Neuronal stem cell (in vitro differentiated cells): ENCODE measurements at places on chromosomes 4 and X.

DNA sequence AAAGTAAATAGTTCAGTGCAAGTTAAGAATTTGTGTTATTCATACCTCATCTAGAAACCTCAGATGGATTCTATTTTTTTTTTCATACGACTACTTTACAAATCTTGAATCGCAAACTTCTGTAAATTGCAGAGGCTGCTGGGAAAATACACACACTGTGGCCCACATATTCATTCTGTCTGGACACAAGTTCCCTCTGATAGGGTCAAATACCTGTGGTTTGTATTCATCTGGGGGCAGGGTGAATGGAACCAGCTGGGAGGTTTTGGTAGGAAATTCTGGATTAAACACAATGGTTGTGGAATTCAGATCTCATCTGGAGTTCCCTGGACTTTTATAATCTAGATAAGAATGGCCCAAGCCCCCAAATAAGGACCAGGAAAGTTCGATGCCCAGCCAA lies 56.2 kb downstream of the SPATA18 start:
- H3K27me3 ChIP-seq: no peaks in the 10 kb centered on the region
- no peaks in the 10 kb centered on the region for H3K4me1 ChIP-seq
- H3K27ac ChIP-seq: no peak overlapping the region

- no peak overlapping the region for H3K4me3 ChIP-seq
- no peak for DNase-seq
- no peaks in the 10 kb centered on the region for H3K4me1 ChIP-seq
These were observed 30.7 kb upstream of the JAKMIP1 start for GRCh38 chr4:6230827-6231662.

DNA sequence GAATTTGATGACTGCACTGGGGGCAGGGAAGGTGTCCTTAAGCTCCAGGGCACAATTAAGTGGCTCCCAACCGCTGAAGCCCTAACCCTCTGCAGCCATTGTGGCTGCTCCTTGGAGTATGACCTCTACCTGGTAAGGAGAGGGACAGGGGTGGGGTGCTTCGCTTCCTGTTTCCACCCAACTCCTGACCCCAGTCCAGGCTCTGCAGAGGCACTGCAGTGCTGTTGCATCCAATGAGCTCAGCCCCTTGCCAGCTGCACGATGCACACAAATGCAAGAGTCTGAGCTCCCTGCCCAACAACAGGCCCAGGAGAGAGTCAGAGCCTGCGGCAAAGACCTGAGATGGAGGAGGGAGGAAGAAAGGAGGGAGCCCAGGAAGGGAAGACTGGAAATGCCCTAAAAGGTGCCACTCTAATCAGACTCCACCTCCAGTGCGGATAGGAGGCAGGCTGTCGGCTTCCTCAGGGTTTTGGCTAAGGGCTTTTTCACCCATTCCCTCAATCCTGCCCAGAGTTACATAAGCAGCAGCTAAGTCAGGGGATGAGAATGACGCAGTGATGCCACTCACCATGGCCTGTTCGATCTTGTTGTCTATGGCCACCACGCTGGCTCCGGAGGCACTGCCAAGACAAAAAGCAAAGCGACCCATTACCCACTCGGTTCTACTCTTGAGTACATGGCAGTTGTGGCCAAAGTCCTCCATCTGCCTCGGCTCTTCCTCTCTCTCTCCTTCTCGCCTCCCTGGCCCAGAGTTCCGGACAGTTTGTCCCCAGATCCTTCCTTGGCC lies 60.1 kb downstream of the TSC22D3 start:
- peaks cover 14% of the 10 kb centered on the region for H3K4me1 ChIP-seq
- no peak overlapping the region for H3K27ac ChIP-seq
- H3K36me3 ChIP-seq: peaks cover 4% of the 10 kb centered on the region
- no peak for DNase-seq
- peak overlapping the region; percentile 83 for H3K4me3 ChIP-seq
- no peaks in the 10 kb centered on the region for H3K27me3 ChIP-seq

DNA sequence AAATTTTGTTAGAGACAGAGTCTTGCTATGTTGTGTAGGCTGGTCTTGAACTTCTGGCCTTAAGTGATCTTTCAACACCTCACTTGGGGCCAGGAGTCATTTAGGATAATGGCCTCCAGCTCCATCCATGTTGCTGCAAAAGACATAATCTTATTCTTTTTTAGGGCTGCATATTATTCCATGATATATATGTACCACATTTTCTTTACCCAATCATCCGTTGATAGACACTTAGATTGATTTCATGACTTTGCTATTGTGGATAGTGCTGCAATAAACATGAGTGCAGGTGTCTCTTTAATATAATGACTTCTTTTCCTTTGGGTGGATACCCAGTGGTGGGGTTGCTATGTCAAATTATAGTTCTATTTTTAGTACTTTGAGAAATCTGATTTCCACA lies 140.9 kb upstream of the LCORL start:
- no peaks in the 10 kb centered on the region for H3K36me3 ChIP-seq
- no peak overlapping the region for H3K27ac ChIP-seq
- no peaks in the 10 kb centered on the region for H3K4me1 ChIP-seq
- H3K4me3 ChIP-seq: no peak overlapping the region

DNA sequence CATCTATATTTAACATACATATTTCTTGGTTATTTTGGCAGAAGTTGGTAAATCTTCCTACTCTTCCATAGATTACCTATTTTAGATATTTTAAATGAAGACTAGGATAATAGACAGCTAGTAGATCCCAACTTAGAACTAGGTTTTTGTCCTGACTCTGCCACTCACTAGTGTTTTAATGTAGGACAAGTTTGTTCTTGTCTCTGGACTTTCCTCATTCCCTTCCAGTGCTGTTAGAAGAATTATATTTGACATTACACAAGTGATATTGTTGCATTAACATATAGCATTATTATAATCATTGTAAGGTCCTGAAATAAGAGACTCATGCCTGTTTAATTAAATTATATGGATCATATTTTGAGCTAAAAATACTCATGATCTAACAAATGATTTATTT lies 24.1 kb upstream of the ALB start:
- no peaks in the 10 kb centered on the region for H3K36me3 ChIP-seq
- no peak overlapping the region for H3K4me3 ChIP-seq
- no peaks in the 10 kb centered on the region for H3K27me3 ChIP-seq
- no peaks in the 10 kb centered on the region for H3K4me1 ChIP-seq

DNA sequence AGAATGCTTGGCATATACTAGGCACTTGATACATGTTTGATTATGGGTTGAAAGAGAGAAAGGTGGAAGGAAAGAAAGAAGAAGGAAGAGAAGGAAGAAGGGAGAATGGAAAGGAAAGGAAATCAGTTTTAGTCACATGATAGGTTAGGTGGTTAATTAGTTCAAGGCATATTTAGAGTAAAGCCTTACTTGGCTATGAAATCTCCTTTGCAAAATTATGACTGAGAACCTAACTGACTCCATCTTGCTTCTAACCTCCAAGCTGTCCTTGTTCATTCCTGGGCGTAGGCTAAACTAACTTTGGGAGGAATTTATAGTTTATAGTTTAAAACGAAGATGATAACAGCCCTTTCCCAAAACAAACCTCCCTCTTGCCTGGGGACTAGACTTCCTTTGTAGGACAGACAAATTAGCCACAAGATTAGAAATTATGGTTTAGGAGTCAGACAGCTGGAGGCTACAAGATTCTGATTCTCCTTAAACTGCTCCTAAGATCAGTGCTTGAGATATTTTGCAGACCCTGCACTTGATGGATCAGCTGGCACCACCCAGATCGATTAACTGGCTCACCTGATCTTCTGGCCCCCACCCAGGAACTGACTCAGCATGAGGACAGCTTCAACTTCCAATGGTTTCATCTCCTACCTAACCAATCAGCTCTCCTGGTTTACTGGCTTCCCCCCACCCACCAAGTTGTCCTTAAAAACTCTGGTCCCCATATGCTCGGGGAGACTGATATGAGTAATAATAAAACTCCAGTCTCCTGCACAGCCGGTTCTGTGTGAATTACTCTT lies 55.0 kb downstream of the TXK start:
- no peak for DNase-seq
- H3K27me3 ChIP-seq: no peaks in the 10 kb centered on the region
- no peak overlapping the region for H3K27ac ChIP-seq
- no peaks in the 10 kb centered on the region for H3K4me1 ChIP-seq
- H3K36me3 ChIP-seq: no peaks in the 10 kb centered on the region

- H3K27me3 ChIP-seq: no peaks in the 10 kb centered on the region
- H3K27ac ChIP-seq: no peak overlapping the region
- H3K4me1 ChIP-seq: peaks cover 12% of the 10 kb centered on the region
- DNase-seq: no peak
- no peak overlapping the region for H3K4me3 ChIP-seq
These were observed 95.6 kb downstream of the PHKA2 start for GRCh38 chrX:18888281-18888680.

DNA sequence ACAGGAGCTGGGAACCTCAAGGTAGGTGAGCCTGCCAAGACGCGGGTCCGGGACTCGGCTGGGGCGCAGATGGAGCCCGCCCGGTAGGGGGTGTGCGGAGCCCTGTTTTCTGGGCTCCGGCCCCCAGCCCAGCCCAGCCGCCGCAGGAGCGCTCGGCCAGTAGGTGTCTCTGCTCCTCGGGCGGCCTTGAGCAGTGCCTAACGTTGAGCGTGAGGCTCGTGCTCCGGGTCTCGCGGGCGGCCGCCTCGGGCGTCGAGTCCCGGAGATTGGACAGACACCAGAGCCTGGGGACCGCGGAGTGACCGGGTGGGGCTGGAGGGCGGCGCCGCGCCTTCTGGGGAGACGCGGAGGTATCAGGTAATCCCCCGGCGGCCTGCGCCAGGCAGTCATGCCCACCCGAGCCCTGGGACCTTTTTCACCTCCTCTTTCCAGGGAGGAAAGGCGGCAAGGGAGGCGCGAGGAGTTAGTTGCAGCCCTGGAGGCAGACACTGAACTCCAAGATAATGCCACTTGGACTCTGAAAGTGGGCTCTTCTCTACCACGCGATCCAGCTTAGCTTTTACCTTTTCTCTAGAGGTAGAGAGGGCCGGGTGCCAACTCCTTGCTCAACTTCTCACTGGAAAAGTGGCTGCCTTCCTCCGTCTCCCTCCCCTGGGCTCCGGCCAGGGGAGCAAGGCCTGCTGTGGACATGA lies 14.5 kb upstream of the FGG start:
- H3K27me3 ChIP-seq: peaks cover 2% of the 10 kb centered on the region
- H3K27ac ChIP-seq: no peak overlapping the region
- no peaks in the 10 kb centered on the region for H3K36me3 ChIP-seq
- peak; percentile 62 for DNase-seq
- H3K4me3 ChIP-seq: peak overlapping the region; percentile 51

DNA sequence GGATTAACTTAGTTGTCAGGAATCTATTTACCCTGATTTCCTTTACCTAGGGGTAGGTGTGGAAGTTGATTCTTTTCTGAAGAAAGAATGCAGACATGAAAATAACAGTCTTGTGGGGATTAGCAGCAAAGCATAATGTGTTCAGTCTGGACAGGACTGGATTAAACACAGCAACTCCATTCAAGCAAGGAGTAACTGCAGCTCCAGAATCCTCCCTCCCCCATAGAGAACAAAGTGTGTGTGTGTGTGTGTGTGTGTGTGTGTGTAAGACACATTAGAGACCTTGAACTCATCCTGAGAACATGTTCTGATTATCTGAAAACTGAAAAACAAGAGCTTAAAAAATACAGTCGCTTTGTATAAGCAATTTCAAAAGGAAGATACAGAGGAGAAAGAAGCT lies 9.3 kb downstream of the C4orf54 start:
- H3K27ac ChIP-seq: no peak overlapping the region
- H3K4me1 ChIP-seq: peaks cover 34% of the 10 kb centered on the region
- H3K4me3 ChIP-seq: no peak overlapping the region

- no peaks in the 10 kb centered on the region for H3K36me3 ChIP-seq
- H3K27me3 ChIP-seq: no peaks in the 10 kb centered on the region
- no peaks in the 10 kb centered on the region for H3K4me1 ChIP-seq
These were observed 815.5 kb downstream of the FAT4 start for GRCh38 chr4:126130215-126130614.

DNA sequence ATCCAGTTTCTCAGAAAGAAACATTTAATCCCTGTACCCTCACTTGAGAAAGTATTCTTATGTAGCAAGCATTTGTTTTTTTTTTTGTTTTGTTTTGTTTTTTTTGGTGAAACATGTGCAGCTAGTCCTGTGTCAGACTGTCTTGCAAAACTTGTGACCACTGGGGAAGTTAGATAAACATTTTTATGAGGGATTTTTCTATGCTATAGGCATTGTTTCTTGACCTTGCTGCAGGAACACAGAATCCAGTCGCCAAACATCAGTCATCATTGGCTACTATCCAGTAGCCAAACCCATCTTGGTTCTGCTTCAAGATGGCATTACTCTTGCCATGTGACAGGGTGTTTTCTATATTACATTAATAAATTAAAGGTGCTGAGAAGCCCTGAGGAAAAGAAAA lies 7.7 kb upstream of the MAPK10 start:
- DNase-seq: no peak
- no peaks in the 10 kb centered on the region for H3K4me1 ChIP-seq
- no peak overlapping the region for H3K27ac ChIP-seq
- H3K36me3 ChIP-seq: no peaks in the 10 kb centered on the region
- no peaks in the 10 kb centered on the region for H3K27me3 ChIP-seq
- H3K4me3 ChIP-seq: no peak overlapping the region

DNA sequence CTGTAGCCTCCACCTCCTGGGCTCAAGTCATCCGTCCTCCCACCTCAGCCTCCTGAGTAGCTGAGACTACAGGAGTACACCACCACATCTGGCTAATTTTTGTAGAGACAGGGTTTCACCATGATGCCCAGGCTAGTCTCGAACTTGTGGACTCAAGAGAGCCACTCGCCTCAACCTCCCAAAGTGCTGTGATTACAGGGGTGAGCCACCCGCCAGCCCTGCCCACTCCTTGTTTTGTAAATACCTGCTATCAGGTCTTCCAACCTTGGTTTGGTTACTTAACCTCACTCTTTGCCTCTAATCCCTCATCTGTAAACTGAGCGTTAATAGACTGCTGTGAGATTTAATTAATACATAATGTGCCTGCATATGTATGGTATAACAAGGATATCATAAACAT lies 803 bp downstream of the CNGA1 start:
- H3K27me3 ChIP-seq: no peaks in the 10 kb centered on the region
- H3K36me3 ChIP-seq: no peaks in the 10 kb centered on the region
- peaks cover 4% of the 10 kb centered on the region for H3K4me1 ChIP-seq
- H3K4me3 ChIP-seq: peak overlapping the region; percentile 50
- no peak overlapping the region for H3K27ac ChIP-seq

DNA sequence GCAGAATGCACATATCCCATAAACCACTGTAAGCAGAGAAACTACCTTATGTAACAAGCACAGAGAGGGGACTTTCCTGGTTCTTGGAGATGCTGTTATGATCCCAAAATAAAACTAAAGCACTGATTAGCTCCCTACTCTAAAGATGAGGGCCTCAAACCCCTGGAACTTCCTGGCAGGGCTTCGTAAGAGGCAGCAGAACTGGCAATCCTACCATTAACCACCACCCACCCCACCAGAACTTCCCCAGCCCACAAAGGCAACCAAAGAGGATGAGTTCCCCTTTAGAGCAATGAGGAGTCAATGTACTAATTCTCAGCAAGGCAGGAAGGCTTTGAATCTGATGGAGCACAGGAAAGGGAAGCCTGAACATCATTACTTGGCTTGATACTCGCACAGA lies 436.5 kb upstream of the FRG1 start:
- no peaks in the 10 kb centered on the region for H3K4me1 ChIP-seq
- H3K27ac ChIP-seq: no peak overlapping the region
- no peak for DNase-seq
- no peak overlapping the region for H3K4me3 ChIP-seq
- peaks cover 2% of the 10 kb centered on the region for H3K36me3 ChIP-seq
- H3K27me3 ChIP-seq: no peaks in the 10 kb centered on the region
